ENCODE measurements at places on chromosomes 1 and 21. TPM values are rescaled to one million over a fixed set of nuclear protein-coding genes. Genes with fewer than 3 reads are reported as not detected.

GRCh38 chr1:54122135-54122751, 30.6 kb downstream of the CDCP2 start:
- DNase-seq = no peak

B3GALT2 gene
- 12.7 TPM for polyA plus RNA-seq

TTLL7 gene
- polyA plus RNA-seq = 46.7 TPM

DNA sequence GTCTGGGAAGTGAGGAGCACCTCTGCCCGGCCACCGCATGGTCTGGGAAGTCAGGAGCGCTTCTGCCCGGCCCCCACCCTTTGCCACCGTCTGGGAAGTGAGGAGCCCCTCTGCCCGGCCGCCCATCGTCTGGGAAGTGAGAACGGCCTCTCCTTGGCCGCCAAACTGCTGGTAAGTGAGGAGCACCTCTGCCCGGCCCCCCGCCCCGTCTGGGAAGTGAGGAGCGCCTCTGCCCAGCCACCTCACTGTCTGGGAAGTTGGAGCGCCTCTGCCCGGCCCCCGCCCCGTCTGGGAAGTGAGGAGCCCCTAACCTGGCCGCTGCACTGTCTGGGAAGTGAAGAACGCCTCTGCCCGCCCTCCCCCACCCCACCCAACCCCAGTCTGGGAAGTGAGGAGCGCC, 22.6 kb downstream of the KCNH1 start:
- no peak for DNase-seq

- no peak for DNase-seq
These were observed 152.3 kb downstream of the DMRTA2 start for GRCh38 chr1:50270926-50271325.
